ENCODE measurements at places on chromosomes 12 and 14.

GRCh38 chr12:119829439-119829838 is 47.7 kb downstream of the CIT start:
- no peak for DNase-seq

DNA sequence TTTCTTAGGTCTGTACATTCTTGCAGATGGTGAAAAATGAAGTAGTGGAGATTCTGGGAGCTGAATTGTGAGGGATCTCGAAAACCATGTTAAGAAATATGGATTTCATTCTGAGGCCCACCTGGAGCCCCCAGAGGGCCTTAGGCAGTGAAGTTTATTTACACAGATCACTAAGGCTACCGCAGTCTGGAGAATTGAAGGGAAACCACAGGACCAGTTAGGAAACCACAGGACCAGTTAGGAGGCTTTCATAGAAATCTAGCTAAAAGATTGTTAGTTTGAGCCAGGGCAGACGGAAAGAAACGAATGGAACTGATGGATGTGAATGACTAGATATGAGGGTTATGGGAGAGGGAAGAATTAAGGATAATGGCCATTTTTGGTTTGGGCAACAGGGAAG is 7.2 kb downstream of the CBLN3 start:
- DNase-seq = no peak

- DNase-seq = no peak
Measured at GRCh38 chr12:124002021-124002644, 29.1 kb downstream of the ZNF664 start.

GRCh38 chr12:49019443-49020324 is 1.1 kb upstream of the PRKAG1 start:
- DNase-seq = peak; percentile 48

- DNase-seq = no peak
Measured at GRCh38 chr12:18261273-18261672, at the start of gene PIK3C2G. TSS of gene PIK3C2G (plus strand) at chr12:18261518. CDS start at chr12:18282082, 20,564 bp downstream.

- peak; percentile 24 for DNase-seq
Measured at GRCh38 chr14:75979071-75979571, 2.7 kb downstream of the TGFB3 start.

DNA sequence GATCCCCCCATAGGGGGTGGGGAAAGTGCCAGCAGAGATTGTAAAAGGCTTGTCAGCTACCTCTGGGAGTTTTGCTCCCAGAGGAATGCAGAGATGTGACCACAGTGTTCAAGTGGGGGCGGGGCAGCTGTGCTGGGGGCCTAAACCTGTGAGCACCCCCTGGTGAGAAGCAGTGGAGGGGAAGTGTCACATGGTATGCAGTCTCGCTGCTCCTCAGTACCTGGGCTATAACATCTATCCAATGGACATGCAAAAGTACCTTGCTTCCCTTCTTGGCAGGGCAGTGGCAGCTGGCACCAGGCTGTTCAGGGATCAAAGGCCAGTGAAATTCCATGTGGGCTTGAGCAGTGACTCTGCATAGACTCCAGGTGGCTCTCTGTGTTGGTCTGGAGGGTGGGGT is 20.3 kb downstream of the OR4K2 start:
- DNase-seq = no peak

DNA sequence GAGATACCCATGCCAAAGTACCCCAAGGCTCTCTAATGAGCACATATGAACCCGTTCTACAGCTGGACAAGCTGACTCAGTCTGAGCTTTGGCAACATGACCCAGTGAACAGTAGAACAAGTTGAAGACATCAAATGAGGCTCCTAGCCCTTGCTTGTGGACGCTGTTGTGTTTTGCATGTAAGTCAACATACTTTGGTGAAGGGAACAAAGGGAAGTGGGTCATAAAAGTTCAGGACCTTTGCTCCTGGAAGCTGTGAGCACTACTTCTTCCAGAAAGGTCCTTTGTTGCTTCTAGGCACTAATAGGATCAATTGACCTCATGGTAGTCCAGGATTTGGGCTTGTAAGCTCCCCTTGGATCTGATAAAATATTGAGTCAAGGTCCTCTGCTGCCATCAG is 613.5 kb upstream of the TBX3 start:
- DNase-seq = no peak

DNA sequence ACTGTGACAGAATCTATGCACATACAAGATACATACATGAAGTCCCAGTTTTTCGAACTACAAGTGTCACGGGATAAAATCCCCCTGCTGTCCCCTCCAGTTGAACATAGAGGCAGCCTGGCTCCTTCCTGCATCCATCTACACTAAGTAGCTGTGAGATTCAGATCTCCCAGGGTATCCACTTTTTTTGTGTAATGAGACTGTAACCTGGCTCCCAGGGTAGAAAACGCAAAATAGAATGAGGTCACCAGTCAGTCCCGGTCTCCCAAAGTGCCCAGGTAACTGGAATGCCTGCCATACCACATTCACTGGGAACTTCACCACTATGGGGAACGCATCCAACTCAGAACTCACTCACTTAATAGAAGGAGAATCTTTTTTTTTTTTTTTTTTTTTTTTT is 67.8 kb downstream of the TMCC3 start:
- DNase-seq = no peak

DNA sequence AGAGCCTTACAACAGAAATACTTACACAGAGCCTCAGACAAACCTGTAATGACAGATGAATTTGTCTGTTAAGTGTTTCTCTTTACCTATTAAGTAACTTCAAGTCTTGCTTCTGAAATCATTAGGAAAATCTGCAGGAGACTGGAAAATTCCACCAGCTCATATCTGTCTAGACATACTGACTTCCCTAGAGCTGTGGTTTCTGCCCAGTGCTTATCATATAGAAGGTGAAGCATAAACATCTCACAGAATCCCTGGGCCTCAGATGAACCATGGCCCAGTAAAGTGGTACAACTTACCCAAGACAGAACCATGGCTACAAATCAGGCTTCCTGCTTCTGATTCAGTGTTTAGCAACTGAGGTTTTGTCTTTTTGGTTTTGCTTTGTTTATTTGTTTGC is 91.6 kb downstream of the EGLN3 start:
- DNase-seq = no peak

GRCh38 chr12:113088037-113088436 is 31.5 kb downstream of the DTX1 start:
- no peak for DNase-seq

DNA sequence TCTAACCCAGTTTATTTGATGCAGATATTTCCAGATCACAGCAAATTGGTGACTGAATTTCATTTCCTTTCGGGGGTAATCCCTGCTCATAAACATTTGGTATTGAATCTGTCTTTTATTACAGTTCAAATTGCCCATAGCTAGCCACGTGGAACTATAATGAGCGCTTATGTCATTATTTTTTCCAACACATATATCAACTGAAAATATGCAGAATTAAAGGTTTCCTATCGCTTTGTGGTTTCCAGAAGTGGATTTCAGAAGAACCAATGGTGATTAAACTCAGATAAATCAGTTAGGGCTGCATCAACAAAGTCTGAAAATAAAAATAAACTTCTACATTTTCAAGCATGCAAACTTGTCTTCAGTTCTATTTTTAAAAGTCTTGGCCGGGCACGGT is 111.9 kb downstream of the PIK3C2G start:
- no peak for DNase-seq

DNA sequence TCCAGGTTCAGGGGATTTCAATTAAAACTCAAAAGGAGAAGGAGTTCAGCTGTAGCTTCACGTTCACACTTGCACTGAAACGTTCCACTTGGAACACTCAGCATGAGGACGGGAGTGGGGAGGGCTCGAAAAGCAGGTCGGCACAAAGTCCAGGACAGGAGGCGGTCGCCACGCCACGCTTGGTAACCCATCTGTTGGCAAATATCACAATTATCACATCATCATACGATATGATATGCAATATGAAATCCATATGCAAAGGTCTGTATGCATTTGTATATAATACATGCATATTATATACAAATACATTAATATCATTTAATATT is 17.2 kb downstream of the ADGRD1 start:
- no peak for DNase-seq

GRCh38 chr12:67710582-67710981 is 62.0 kb downstream of the DYRK2 start:
- DNase-seq = no peak

- DNase-seq = no peak
Measured at GRCh38 chr12:90124289-90124688, 415.7 kb upstream of the ATP2B1 start.

DNA sequence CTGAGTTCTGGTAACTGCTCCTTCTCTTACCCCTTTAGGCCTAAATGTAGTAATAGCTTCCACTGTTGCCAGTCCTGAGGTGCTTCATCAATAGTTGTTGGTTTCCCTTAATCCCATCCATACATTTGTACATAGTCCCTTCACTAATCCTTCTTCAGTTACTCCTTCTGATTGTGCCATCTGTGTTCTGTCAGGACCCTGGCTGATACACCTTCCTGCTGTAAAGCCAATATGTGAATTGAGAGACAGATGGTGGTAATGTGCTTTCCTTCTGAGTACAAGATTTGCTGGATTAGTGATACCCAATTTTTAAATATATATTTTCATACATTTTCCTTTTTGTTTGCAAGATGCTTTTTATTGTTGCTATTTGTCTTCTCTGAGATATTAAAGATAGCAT is 66.4 kb downstream of the OTOGL start:
- no peak for DNase-seq

- DNase-seq = no peak
Measured at GRCh38 chr14:59707778-59708561, 131.4 kb upstream of the CCDC175 start.

GRCh38 chr14:104244221-104245011 is 106.0 kb downstream of the KIF26A start:
- DNase-seq = no peak

DNA sequence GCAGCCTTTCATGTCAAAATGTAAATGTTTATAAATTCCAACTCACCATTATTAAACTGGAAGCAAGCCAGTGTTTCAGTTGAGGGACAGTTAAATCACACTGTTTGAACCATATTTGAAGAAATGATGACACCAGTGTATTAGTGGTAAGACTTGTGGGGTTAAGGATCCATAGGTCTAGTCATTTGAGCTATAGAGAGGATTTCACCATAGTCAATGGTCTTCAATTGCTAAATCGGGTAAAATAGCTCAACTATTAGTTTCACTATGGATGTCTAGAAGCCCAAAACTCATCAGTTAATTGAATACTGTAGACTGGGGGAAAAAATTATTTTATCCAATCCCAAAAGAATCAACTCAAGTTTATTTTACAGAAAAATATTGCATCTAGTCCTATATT is 659.1 kb downstream of the NRXN3 start:
- DNase-seq = no peak

GRCh38 chr12:25241167-25242020 is 9.3 kb downstream of the KRAS start:
- DNase-seq = no peak

- DNase-seq = no peak
Measured at GRCh38 chr12:88383405-88383804, 196.9 kb downstream of the KITLG start.

DNA sequence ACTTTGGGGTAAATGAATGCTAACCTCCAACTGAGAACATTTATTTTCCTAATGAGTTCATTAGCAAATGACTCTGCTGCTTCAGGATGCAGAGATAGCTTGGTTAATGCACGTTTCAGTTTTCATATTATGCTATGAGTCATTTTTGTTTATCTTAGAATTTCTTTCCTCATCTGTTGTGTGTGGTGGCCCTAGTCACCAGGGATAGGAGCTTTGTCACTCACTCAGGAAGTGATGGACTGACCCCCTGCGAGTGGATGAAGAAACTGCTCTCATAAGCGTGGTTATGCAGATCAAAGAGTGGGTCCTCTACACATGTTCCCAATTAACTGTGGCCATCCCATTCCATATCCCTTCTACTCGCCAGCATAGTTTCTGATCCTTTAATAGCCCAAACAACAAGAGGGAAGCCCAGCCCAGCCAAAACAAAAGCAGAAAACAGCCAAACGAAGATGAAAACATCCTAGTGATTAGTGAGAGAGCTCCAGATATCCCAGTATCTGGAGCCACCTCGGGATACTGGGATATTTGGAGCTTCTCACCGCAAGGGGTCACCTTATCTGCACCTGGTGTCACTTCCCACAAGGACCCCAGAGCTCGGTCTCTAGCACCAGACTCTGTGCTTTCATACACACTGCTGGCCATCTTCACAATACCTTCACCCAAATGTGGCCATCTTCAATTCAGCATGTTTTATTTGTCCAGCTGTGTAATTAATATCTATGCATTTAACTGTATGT is 8.6 kb downstream of the TC2N start:
- no peak for DNase-seq

DNA sequence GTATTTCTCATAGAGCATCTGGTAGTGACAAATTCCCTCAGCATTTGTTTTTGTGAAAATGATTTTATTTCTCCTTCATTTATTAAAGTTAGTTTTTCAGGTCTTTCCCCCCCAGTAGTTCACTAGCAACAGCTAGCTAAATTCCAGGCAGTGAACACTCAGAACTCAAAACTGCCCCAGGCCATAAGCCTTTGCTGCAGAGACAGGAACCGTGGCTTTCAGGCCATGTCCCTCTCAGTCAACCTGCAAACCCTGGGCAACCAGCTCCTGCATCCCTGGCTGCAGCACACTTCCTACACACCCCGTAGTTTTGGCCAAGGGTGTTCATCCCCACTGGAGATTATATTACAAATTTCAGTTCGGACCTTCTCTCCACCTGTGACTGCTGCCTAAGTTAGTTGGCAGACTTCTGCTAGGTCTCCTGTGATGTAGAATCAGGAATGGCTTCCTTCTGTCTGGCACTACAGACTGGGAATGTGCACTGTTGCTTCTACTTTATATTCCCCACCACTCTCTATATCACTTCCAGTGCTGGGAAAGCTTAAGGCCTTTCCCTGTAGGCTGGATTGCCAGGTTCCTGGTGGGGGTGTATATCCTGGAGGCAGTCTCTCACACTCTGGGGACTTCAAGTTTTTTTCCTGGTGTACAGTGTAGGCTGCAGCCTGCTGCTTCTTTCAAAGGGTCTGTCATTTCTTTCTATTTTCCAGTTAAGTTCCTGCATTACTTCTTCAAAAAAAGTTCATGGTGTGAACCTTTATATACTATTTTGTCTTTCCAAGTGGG is 924.4 kb upstream of the LRFN5 start:
- no peak for DNase-seq

DNA sequence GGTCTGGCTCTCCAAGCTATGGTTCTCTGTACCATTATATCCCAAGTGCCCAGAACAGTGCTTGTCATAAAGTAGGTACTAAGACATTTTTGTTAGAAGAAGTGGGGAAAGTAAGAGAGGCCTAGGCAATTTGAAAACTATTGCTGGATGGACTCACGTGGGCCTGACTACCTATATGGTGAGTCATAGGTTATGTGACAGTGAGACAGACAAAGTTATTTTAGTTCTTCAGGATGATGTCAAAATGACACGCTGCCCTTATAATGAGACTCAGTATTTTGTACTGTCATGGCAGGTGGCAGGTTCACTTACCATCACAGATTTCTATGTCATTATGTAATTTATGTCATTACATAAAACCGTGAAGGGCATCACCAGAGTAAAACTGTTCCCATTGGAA is 53.1 kb downstream of the PARP11 start:
- DNase-seq = no peak

- DNase-seq = no peak
Measured at GRCh38 chr12:107377596-107378385, 284.4 kb upstream of the CRY1 start.
